ENCODE measurements at places on chromosomes 6 and 20. TPM values are rescaled to one million over a fixed set of nuclear protein-coding genes. Genes with fewer than 3 reads are reported as not detected.

DNA sequence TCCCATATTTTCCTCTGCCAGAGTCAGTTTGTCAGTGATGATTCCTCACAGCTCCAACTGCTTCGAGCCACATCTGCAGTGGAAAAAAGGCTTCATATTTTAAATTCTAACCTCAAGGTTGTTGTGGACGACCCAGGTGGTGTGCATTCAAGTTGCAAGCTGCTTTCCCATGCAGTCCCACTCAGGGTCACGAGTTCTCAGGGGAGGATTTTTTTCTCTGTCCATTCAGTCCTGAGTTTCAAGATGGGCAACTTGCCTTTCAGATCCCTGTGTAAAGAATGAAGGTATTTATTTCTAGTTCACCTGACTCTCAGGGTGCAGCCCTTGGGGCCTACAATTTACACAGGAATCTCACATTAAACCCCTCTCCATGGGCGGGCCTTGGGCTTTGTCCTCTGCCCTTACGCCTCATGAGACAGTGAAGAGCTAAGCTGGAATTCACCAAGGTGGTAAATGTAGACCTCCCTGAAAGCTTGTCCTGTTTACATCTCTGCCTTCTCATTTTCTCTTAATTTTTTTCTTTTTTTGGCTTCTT is 65.9 kb downstream of the TPD52L1 start:
- DNase-seq, result no peak

GRCh38 chr20:63363981-63364561 is 2.9 kb upstream of the CHRNA4 start:
- no peak for DNase-seq

- DNase-seq, result no peak
Measured at GRCh38 chr6:161068321-161068741, 76.8 kb downstream of the MAP3K4 start.

DNA sequence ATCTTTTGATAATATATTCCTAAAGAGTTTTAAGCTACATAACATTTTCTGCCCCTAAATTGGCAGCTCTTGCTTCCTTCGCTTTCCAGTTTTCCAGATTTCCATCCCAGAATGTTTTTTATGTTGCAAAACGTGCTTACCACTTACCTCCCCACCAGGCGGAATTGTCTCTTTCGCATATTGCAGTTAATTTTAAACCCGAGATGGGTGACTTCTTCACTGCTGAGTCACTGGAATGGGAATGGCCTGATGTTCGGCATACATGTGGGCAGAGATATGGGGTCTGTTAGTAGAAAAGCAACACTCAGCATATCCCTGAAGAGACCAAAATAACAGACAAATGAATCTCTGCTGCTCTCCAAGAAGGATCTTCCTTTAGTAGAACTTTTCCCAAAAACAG is 491.2 kb downstream of the PREX1 start:
- no peak for DNase-seq

- no peak for DNase-seq
Measured at GRCh38 chr6:6890400-6890858, 217.3 kb upstream of the RREB1 start.

DNA sequence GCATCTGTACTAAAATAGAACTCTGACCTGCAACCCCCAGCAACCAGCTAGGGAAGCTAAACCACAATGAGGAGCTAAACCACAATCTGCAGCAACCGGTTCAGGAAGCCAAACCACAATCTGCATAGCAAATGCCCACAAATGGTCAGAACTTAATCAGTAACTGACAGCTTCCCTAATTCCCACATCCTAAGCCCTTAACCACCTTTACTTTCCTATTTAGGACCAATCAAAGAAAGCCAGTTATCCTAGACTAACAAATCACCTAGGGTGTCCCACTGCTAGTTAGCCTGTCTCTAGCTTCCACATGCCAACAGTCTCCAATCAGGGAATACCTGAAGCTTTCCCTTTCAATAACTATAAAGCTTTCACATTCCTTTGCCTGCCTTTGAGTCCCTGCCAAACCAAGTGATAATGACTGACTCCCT is 424.6 kb upstream of the PTCHD4 start:
- DNase-seq, result no peak

- no peak for DNase-seq
Measured at GRCh38 chr20:1001911-1002681, at the start of gene RSPO4. TSS of gene RSPO4 (minus strand) at chr20:1002311. CDS start at chr20:1002164, 147 bp downstream.

DNA sequence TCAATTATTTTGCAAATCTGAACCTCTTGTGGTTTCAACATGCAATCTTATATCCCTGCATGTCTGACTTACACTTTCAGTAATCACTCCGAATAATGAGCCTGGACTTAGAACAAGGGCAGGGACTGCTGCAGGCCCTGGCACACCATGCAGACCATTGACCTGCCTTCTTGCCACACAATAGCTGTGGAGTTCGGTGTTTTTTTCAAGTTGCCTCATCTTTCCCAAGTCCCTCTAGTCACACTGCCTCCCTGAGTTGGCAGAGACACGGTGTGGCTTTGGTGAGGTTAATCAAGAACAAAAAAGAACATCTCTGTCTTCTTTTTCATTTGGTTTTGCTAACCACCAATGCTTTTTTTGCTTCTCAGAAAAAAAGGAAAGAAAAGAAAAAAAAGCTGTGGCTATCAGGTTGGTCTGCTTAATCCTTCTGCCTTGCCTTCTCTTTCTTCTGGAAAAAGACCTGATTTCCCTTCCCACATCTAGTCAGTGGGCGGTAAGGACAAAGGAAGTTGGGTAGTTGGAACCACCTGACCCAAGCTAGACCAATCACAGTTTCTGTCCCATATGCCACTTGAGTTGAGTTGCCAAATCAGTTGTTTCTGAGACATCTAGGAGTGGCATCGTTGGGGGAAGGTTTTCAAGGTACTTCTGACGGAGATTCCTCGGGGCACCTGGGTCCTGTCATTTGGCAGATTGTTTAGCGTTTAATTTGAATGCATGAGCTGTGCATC is 55.9 kb upstream of the TASP1 start:
- DNase-seq, result no peak

- DNase-seq, result no peak
Measured at GRCh38 chr6:53109612-53110011, 39.0 kb downstream of the GCM1 start.

GRCh38 chr6:149065658-149066556 is 251.6 kb upstream of the TAB2 start:
- DNase-seq, result no peak

- DNase-seq, result peak; percentile 41
Measured at GRCh38 chr6:127146932-127147331, 28.5 kb downstream of the RSPO3 start.

DNA sequence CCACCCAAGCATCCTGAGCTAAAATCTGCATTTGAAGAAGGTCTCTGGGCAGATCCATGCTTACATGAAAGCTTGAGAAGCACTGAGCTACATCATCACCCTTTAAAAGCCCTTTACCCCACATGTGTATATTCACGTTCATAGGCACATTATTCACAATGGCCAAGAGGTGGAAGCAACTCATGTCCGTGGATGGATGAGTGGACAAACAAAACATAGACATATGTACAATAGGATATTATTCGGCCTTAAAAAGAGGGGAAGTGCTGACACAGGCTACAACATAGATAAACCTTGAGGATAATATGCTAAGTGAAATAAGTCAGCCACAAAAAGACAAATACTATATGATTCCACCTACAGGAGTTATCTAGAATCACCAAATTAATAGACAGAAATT is 17.6 kb downstream of the ADGRF5 start:
- DNase-seq, result no peak

GRCh38 chr6:152241013-152241766 is 396.0 kb downstream of the SYNE1 start:
- DNase-seq, result no peak

- no peak for DNase-seq
Measured at GRCh38 chr20:13419477-13419876, 198.4 kb downstream of the ISM1 start.

GRCh38 chr6:162706232-162706631 is 21.3 kb downstream of the PRKN start:
- no peak for DNase-seq

DNA sequence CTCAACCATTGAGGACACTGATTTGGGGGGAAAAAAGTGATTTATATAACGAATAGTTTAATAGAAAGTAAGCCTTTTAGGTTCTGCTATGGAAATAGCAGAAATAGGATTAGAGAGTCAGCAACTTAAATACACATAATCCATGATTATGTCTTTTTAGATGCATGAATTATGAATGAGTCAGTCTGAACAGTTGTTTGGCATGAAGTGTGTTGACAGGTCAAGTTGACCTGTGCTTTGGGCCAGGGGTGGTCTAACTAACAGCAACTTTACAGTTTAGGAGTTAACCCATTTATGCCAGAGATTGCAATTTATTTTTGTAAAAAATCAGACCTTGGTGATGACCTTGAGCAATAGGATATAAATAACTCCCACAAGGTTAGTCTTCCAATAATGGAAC is 191.3 kb downstream of the MTFR2 start:
- DNase-seq, result no peak

- DNase-seq, result no peak
Measured at GRCh38 chr6:169950558-169950957, 199.1 kb downstream of the ERMARD start.

GRCh38 chr6:150606168-150606591 is 6.5 kb downstream of the PLEKHG1 start:
- DNase-seq, result no peak

DNA sequence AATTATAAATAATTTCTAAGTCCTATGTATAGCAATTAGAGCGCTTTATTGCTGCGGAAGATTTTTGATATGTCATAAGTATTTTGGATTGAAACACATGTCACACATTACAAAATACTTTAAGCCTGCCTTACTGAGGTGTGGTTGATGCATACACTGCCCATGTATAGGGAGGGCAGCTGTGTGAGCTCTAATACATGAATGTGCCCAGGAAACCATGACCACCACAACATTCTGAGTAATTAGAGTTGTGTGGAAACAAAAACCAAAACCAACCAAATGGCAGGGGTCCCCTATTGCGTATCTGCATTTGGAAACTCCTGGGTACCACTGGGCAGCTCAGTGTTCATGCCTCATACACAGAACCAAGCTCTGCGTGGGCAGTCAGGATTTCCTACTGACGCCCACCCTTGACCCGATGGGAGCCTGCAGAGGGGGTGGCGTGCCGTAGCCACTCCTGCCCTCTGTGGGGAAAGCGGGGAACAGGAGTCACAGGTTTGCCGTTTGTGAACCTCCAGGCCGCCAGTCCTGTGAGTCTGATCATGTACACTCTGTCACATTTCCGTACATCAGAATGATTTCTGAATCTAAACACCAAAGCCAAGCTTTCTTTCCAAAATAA is 50.9 kb upstream of the PDE10A start:
- DNase-seq, result no peak

- DNase-seq, result no peak
Measured at GRCh38 chr6:165794179-165794601, 131.1 kb upstream of the PDE10A start.

DNA sequence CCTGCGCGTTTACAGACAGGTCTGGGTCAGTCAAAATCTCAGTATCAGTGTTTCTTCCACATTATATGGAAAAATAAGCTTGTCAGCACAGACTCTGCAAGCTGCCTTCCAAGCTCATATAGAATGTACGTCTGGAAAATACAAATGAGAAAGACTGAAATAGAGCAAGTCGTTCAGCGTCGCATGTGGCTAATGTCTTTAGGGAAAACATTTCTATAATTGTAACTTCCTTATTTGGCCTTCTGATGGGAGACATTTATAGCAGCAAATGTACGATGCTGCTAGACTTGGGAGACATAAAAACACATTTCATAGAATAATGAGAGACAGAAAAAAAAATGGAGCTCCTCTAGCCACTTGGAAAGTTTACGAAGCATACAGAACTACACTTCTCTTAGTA is 122.2 kb downstream of the KIF16B start:
- DNase-seq, result no peak

Gene PRL
- not detected for total RNA-seq

Gene KCNK15
- 1.2 TPM for total RNA-seq

Gene OARD1
- 22.6 TPM for total RNA-seq

Gene VSTM2L
- total RNA-seq, result not detected

Gene MYLK2
- 0.10 TPM for total RNA-seq

Gene B3GALT4
- total RNA-seq, result 1.8 TPM

Gene PTPN1
- total RNA-seq, result 24.6 TPM

Gene PRKN
- 20.4 TPM for total RNA-seq

Data from NCI-H460 (cell line).